ENCODE measurements at places on chromosomes 12 and 14.

GRCh38 chr12:62256408-62257096, 3.7 kb upstream of the USP15 start:
- DNase-seq: no peak

GRCh38 chr12:57897286-57897974, 43.9 kb upstream of the ATP23 start:
- no peak for DNase-seq

DNA sequence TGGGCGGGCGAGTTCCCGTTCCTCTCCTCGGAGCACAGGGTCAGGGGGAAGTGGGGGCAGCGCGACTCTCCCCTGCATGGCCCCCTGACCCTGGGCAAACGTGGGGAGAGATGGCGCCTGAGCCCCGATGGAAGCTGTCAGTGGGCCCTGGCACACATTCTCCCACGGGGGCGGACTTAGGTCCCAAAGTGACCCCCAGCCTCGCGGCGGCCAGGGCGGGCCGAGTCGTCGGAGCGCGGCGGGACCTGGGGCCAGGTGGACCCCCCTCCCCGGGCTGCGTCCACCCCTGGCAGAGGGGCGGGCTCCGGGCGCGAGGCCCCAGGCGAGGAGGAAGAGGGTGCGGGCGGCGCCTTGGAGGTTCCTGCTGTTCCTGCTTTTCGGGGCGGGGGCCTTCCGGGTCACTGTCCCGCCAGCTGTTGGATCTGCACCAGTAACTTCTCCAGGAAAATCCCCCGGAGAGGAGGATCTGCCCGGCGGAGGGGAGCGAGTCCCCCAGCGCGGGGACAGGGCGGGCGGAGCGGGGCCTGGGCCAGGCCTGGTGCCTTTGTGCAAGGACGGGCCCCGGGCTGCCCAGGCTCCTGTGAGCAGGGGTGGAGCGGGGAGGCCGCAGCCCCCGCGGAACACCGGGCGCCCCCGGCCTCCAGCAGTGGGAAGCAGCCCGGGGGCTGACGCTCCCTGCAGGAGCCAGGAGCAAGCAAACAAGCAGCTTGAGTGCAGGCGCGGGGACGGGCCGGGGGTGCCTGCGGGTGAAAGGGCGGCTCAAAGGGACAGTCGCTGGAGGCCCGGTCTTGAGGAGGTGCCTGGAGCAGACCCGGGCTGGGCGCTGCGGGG, 15.3 kb downstream of the TNFAIP2 start:
- no peak for DNase-seq

DNA sequence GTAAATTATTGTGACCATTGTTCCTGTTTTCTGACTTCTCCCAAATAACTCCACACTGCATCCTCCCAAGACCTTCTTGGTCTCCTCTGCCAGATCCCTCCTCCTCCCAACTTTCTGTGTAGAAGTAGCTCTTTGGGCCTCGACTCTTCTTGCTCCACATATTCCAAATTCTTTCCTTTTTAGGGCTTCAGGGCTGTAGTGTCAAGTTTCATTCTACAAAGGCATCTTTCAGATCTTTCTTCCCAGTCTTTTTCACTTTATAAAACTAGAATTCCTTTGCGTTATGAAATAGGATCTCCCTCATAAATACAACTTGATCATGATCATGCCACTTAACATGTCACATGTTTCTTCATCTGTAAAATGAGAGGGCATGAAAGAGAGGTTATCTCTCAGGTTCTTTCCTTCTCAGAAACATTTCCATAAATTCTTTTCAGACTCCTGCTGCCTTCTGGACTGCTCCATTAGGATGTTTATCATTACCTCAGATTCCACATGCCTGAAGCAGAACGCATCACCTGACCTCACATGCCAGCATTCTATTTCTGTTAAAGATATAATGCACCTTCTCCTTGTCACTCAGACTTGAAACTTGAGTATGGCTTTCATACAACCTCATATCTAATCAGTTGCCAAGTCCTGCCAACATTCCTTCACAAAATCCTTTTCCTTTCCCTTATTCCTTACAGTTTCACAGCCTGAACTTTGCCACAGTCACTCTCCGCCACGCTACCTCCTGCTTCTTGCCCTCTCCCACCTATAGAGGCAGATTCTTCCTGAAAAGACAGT, 8.5 kb downstream of the SLC38A1 start:
- no peak for DNase-seq

GRCh38 chr12:43848786-43849185, 12.9 kb downstream of the TMEM117 start:
- no peak for DNase-seq

GRCh38 chr12:20101046-20101445, 267.3 kb upstream of the PDE3A start:
- DNase-seq: no peak

GRCh38 chr12:93434256-93434865, 7.4 kb downstream of the UBE2N start:
- no peak for DNase-seq

Measured in cortex of kidney (tissue), 1 donor.